ENCODE measurements at places on chromosomes 13 and 19.

- H3K4me1 ChIP-seq, result no peaks in the 10 kb centered on the region
- no peaks in the 10 kb centered on the region for H3K36me3 ChIP-seq
- H3K4me3 ChIP-seq, result no peak overlapping the region
- H3K27me3 ChIP-seq, result no peaks in the 10 kb centered on the region
These were observed 1.0 kb downstream of the POSTN start for GRCh38 chr13:37597477-37598025.

DNA sequence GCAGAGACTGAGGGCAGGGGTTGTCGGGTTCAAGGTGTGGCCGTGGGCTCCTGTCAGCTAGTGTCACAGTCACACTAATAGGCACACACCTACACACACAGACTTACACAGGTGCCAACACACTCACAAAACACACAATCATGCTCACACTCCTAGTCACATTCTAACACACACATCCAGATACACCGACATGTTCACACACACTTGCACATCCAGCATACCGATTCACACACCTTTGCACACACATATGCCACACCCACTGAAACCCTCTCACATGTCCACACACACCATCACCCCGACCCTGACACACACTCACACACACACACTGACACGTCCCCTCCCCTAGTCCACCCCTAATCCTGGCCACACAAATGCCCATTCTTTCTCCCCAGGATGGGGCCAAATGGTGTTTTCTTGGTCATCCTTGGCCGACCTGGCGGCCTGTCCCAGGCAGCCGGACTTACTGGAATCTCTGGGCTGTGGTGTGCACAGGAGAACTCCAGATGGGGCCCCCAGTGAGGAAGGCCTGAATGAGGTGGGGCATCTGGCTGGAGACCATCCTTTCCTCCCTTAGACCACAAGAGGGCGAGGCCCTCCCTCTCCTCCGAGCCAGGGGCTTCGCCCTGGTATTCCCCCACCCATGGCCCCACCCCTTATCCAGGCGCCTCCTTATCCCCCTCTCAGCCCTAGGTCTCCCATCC lies 19.1 kb upstream of the PNMA8B start:
- no peaks in the 10 kb centered on the region for H3K36me3 ChIP-seq
- H3K27me3 ChIP-seq, result peaks cover 30% of the 10 kb centered on the region
- H3K4me1 ChIP-seq, result peaks cover 13% of the 10 kb centered on the region
- DNase-seq, result no peak
- no peak overlapping the region for H3K27ac ChIP-seq
- no peak overlapping the region for H3K4me3 ChIP-seq

- no peak for DNase-seq
- H3K27ac ChIP-seq, result peak overlapping the region; percentile 85
- H3K36me3 ChIP-seq, result peaks cover 2% of the 10 kb centered on the region
- H3K27me3 ChIP-seq, result peaks cover 8% of the 10 kb centered on the region
- H3K4me1 ChIP-seq, result peaks cover 57% of the 10 kb centered on the region
- peak overlapping the region; percentile 50 for H3K4me3 ChIP-seq
These were observed 3.9 kb upstream of the SSBP4 start for GRCh38 chr19:18415178-18415867.

DNA sequence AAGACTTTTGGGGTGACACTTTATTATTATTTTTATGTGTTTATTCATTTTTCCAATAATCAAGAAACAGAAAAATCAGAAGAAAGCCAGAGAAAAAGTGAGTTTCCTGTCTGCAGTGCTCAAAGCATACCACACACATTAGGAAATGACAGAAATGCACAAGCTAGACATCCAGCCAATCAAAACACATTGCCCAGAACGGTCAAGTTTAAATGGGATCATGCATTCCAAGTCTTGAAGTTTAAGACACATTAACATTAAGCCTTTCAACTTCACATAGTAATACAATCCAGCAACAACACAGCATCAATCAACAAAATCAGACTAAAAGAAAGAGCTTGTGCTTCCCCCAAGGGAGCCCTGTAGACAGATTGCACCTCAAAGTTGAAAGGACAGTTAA lies 28.7 kb upstream of the MEDAG start:
- no peak overlapping the region for H3K27ac ChIP-seq
- no peaks in the 10 kb centered on the region for H3K4me1 ChIP-seq

GRCh38 chr13:52896827-52897659 lies 48.6 kb upstream of the PCDH8 start:
- peaks cover 7% of the 10 kb centered on the region for H3K27me3 ChIP-seq
- no peak overlapping the region for H3K27ac ChIP-seq
- H3K4me1 ChIP-seq, result no peaks in the 10 kb centered on the region
- DNase-seq, result no peak
- no peaks in the 10 kb centered on the region for H3K36me3 ChIP-seq
- no peak overlapping the region for H3K4me3 ChIP-seq

DNA sequence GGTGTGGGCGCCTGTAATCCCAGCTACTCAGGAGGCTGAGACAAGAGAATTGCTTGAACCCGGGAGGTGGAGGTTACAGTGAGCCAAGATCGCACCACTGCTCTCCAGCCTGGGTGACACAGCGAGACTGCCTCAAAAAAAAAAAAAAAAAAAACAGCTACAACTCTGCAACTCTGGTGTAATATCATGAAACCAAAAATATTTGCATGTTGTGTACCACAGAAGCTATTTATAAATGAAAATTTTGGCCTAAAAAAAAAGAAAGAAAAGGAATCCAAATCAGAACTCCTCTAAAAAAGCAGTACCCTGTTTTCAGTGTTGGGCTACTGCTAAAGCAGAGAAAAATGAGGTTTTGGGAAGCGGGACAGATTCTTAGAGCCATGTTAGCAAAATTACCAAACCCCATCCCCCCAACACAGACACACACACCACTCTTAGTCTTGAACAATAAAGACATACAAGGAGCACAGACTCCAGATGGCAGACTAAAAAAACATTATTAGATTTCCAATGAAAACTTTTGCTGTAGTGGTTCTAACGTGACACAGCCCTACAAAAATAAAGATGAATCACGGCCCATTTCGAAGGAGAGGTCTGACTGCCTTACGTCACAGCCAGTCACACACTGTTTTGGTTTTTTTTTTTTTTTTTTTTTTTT lies 51.5 kb downstream of the INSR start:
- H3K4me1 ChIP-seq, result no peaks in the 10 kb centered on the region
- no peak for DNase-seq
- H3K4me3 ChIP-seq, result no peak overlapping the region
- no peak overlapping the region for H3K27ac ChIP-seq
- H3K36me3 ChIP-seq, result no peaks in the 10 kb centered on the region

DNA sequence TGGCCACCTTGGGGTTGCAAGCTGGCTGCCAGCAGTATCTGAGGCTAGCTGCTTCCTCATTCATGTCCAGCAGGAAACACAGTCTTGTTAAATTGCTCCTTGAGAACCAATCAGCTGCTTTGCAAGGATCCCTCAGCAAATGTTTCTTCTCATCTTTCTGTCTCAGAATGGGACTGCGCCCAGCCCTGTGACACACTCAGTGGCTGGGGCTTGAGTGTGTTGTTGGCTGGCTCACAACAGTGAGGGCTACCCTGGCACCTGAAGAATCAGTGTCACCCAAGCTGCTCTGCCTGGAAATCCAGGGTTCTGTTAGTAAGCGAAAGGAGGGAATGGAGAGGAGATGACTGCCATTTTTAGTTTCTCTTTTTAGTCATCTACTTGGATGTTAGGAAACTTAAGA lies 317.2 kb downstream of the DCT start:
- no peak overlapping the region for H3K27ac ChIP-seq
- no peaks in the 10 kb centered on the region for H3K36me3 ChIP-seq
- H3K27me3 ChIP-seq, result no peaks in the 10 kb centered on the region
